ENCODE measurements at places on chromosomes 5 and 9.

DNA sequence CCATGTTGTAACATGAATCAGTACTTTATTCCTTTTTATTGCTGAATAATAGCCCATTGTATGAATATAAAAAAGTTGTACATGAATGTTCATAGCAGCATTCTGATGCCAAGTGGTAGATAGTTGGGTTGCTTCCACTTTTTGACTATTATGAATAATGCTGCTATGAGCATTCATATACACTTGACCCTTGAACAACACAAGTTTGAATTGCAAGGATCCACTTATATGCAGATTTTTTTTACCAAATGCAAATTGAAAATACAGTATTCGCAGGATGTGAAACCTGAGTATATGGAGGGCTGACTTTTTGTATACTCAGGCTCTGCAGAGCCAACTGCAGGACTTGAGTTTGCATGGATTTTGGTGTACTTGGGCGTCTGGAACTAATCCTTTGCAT is 14.7 kb upstream of the SIL1 start:
- no peak for DNase-seq

- DNase-seq: no peak
Observed at GRCh38 chr9:88535226-88536022, 446 bp downstream of the NXNL2 start.

GRCh38 chr5:139919308-139919707 is 123.7 kb downstream of the PSD2 start:
- DNase-seq: no peak

- no peak for DNase-seq
Observed at GRCh38 chr5:103411711-103412110, 150.9 kb downstream of the NUDT12 start.

DNA sequence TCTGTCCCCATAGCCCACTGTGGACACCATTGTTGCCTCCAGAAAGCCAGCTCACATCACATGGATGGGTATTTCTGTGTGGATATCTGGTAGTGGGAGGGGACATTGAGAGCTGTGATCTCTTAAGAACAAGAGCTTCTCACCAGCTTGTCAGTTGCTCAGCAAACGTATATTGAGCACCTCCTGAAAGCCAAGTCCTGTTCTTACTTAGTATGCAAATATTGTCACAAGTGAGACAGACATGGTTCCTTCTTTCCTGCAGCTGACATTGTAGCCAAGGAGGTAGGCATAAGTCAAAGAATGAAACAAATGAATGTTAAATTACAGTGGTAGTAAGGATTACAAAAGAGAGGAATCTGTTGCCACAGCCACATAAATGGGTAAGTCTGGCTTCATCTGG is 3.8 kb downstream of the TCOF1 start:
- DNase-seq: no peak

DNA sequence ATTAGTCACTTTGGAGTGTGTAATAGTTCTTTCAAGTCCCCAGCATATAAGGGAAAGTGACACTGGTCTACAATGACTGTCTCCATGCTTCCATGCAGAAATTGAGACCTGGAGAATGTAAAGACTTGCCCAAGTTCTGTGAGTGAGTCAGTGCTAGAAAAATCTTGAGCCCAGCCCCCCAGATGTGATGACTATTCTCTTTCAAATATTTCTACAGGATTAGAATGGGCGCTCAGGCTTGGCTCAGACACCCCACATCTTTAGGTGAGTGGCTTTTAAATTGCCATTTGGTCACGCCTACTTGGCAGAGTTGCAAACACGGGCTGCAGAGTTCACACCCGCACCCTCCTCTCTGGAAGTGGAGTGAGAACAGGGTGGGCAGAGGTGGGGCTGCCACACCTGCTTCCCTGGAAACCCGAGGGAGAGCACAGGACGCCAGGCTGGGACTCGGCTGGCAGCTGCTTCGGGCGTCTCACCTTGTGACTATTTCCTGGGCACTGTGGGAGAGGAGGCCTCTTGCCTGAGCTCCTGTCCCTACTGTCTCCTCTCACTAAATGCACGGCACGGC is 37.6 kb downstream of the ROPN1L start:
- DNase-seq: no peak

- DNase-seq: no peak
Observed at GRCh38 chr5:78691084-78691960, 42.8 kb upstream of the LHFPL2 start.

DNA sequence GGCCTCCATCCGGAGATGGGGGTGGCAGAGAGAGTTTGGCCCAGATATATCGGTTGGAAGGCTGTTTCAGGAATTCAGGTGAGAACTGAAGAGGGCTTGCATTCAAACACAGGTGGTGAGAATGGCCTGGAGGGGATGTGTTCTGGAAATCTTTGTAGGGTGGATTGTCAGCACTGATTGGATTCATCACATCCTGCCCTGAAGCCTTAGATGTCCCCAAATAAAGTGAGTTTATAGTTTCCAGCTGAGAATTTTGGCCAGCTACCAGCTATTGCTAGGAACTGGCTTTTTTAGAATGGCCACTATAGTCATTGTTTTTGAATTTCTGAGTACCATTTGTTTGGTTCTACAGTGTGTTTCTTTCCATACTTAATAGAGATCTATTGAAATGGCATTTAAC is 46.1 kb upstream of the ANKH start:
- DNase-seq: no peak

DNA sequence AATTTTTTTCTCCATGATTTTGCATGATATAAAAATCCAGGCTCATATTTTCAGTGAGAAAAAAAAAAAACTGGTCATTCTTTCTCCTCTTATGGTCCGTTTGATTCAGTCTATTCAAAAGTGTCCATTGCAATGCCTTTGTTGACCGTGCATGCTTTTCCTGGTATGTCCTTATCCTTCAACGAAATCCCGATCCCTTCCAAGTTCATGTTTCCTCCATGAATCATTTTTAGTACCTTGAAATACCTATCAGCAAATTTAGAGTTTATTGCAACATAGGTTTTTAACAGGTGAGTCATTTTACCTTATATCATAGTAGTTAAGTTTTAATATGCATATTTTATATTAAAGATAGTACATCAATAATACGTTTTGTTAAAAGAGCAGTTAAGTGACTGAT is 773.8 kb upstream of the CHD1 start:
- DNase-seq: no peak

DNA sequence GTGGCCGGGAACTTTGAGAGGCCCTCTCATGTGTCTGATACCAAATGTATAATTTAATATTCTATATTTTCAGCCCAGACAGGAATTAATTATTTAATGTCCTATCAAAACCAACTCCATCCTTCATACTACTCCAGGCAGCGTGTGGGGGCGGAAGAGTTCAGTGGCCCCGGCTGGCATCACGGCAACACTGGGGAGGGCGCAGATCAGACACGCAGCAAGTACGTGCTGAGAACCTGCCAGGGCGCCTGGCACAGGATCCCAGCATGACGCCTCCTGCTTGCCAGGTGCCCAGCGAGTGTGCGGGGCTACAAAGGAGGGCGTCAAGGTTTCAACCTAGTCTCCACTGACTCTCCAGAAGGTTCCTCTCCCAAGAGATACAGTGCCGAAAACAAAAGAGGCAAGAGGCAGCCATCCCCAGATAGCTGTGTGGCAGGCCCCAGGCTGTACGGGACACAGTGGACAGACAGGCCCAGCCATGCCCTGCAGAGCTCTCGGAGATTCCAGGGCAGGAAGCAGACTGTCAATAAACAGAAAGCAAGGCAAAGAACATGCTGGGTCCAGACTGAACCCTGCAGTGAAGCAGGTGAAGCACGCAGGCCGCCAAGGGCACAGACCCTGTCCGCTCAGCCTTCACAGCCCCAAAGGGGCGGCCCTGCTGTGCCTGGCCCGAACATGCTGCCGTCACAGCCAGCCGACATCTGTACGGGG is 110.3 kb downstream of the VAV2 start:
- DNase-seq: no peak

DNA sequence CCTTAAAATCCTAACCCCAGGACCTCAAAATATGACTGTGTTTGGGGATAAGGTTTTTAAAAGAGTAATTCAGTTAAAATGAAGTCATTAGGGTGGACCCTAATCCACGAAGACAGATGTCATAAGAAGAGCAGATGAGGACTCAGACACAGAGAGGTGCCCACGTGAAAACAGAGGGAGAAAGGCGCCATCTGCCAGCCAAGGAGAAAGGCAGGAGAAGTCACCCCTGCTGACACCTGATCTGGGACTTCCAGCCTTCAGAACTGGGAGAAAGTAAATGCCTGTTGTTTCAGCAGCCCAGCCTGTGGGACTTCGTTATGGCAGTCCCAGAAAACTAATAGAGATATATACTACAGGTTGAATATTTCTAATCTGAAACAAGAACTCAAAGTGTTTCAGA is 67.4 kb downstream of the ROR2 start:
- no peak for DNase-seq

GRCh38 chr5:52283221-52283620 is 504.5 kb upstream of the ITGA1 start:
- DNase-seq: no peak

DNA sequence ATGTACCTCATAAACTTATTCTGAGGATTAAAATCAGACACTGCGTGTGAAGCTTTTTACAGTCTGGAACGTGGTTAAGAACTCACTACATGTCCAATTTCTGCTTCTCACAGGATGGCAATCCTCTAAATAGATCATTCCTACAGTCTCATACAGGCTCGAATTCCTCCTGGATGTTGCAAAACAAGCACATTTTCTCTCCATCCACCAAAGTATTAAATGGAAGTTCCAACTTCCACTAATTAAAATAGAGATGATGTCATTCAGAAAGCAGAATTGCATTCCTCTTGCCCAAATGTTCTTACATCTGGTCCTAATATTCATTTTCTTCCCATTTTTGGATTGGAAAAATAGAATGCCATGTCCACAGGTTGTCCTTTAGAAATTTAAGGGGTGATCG is 145.5 kb upstream of the PCA3 start:
- DNase-seq: no peak

DNA sequence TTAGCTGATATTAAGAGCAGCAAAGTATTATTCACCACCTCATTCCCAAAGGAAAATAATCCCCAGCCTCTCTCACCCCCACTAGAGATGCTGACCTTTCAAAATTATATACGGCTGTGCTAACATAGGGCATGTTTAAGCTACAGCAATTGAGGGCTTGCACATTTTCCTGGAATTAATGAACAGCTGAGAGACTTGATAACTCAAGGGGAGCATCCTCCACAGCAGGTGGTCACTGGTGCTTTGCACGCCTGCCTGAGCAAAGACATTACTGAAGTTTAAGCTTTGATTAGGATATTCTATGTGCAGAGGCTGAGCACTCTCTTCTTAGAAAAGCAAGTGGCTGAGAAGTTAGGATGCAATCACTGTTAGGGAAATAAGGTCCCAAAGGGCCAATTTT is 230.9 kb downstream of the FAM114A2 start:
- DNase-seq: no peak

DNA sequence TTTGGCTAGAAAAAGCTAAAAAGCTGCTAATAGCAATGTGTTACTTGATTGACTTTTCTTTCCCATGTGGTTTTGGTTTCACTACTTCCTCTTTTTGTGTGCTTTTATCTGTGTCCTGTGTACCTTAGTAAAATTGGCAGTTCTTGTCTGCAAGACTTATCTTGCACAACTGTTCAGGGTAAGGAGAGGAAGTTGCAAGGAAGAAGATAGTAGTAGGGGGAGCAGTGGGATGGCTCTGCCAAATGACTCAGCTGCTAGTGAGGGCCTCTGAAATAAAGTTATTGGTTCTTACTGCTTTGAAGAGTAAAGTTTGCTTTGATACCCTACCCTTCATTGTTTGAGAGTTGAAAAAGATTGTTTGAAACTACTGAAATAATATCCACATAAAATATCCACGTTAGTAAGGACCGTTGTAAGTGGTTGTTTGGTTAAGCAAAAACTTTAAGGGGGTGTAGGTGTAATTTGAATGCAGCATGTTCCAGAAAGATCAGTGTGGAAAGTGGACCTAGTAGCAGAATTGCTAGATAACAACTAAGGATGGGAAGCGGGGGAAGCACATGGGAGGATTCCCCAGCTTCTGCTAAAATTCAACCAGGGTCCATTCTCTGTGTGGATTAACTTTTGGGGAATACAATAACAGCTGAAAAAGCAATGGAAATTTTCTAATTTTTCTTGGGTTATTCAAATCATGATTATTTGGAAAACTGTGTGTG is 123.5 kb downstream of the SCAMP1 start:
- DNase-seq: no peak

DNA sequence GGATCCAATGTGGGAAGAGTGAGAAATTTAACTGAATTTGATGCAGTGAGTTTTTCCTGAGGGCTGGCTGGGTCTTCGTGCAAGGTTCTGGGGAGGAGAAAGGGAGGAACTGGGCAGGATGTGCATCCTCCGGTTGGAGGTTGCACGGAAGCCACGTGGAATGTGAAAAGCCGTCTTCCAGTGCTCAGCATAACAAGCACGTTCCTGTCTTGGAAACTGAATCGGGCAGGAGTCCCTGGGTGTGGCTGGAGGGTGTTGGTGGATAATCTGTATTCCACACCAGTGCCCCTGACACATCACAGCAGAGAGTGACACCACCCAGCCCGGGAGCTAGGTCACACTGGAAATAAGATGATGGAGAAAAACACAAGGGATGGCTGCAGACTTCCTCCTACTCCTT is 154.3 kb downstream of the C5orf15 start:
- no peak for DNase-seq

- DNase-seq: no peak
Observed at GRCh38 chr5:169009123-169009522, 291.8 kb downstream of the SLIT3 start.

DNA sequence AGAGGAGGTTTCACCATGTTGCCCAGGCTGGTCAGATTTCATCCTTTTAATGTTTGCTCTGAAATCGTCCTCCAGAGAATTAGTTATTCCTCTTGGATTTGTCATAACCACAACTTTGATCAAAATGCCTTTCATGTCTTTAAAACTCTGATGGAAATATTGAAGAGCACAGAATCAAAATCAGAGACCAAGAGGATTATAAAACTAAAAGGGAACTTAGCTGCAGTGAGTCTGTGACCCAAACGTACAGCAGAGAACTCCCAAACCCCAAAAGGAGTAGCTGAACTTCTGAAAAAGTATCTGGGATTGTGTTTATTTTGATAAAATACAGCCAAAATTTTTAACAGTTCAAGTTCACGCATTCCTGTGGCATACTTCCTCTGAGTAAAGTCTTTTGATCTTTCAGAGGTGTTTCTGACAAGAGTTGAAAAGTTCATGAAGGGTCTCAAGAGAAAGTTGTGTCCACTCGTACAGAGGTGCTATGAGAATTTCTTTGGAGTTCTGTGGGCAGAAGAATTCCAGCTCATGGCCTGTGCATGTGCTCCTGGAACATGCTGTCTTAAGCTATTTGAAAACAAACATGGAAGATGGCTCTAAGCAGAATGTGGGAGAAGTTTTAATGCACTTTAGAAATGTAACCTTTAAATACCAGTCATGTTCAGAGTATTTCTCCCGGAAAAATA is 124.0 kb downstream of the ESM1 start:
- DNase-seq: no peak

DNA sequence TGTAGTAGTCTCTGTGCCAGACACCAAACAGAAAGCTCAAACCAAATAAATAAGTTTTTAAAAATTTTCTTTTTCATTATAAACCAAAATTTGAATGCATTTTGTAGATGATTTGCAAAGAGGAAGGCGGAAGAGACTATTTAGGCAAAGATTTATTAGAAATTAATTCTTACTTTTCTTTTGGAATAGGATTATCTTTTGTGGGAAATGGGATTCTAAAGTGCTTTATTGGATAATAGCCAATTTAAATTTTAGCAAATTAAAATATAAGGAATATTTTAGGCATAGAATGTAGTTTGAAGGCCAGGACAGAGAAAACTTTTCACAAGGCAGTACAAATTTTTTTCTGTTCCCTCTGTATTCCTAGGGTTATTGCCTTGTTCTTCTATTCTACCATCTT is 311.4 kb upstream of the ITGA1 start:
- DNase-seq: no peak

Measured in activated CD4-positive, alpha-beta T cell treated with anti-CD3 and anti-CD28 coated beads, Interleukin-2, amount 50 U/mL, for 24 hours (primary cell).